ENCODE measurements at places on chromosomes 16 and 17.
A peak's percentile ranks its signal among the peaks of the same experiment; 100 is the strongest.

DNA sequence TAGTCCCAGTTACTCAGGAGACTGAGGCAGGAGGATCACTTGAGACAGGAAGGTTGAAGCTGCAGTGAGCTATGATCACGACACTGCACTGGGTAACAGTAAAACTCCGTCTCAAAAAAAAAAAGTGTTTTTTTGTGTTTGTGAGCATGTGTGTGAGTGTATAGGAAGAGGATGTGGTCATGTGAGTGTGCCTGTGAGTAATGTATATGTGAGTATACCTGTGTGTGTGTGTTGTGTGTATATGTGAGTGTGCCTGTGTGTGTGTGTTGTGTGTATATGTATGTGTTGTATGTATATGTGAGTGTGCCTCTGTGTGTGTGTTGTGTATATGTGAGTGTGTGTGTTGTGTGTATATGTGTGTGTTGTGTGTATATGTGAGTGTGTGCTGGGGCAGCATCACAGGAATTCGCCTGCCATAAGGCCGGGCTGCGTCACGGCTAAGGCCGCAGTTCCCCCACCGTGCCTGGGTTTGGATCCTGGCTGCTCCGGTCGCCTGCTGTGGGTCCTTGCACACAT is 21.4 kb upstream of the NPTX1 start:
- no peak for DNase-seq

GRCh38 chr17:77694391-77695363 is 263.8 kb upstream of the TNRC6C start:
- DNase-seq = no peak

DNA sequence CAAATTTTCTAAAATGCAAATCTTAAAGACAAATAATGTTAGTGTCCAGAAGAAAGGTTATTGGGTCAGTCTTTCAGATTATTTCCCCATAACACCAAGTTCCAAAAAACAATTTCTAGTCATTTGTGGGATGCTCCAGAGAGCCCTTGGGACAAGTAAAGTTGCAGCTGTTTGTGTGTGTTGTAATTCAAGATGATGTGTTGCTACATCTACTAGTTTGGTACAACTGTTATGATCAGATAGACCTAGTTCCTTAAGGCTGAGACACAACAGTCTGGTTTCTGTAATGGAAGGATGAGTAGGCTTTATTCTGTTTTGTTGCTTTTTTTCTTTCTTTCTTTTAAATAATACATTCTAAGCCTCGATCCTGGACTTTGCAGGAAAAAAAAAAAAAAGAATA is 41.9 kb downstream of the PIGL start:
- no peak for DNase-seq

DNA sequence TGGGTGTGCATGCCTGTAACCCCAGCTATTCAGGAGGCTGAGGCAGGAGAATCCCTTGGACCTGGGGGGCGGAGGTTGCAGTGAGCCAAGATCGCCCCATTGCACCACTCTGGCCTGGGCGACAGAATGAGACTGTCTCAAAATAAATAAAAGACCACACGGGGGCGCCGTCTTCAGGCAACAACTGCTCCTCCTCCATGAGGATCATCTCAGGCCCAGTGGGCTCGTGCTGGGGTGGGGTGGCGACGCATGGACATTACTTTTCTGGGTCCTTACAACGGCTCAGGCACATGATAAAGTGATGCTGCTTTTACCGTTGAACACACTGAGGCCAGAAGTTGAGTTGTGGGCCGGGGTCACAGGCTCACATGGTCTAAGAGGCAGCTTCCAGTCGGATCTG is 56.2 kb downstream of the PRMT7 start:
- peak; percentile 24 for DNase-seq

GRCh38 chr17:71055128-71055527 is 885.8 kb downstream of the KCNJ2 start:
- DNase-seq = no peak

- DNase-seq = no peak
These were observed 6.2 kb upstream of the DUSP14 start for GRCh38 chr17:37483311-37484039.

DNA sequence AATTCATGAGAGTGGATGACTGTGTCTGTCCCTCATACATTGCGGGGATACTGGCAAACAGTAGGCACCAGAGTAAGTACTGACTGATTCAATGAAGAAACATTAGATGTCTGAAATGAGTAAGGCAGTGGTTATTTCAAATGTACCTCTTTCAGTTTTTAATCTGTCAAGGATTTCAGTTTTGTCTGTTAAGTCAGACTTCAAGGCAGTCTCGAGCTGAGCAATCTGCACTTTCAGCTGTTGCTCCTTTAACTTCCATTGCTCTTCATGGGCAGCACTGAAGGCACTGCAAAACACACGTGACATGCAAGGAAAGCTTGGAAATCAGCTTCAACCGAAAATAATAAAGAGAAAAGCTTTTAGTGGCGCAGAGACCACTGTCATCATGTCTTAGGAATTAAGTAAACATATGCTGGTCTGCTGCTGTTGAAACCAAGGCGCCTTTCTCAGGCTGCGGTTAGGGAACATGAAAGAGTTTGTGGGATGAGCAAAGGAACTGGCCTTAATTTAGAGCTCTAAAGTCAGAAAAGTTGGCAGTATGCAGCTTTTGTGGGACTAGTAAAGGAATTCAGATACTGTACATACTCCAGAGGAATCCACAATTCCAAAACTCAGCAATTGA is 38.8 kb downstream of the RPGRIP1L start:
- DNase-seq = peak; percentile 20

- peak; percentile 46 for DNase-seq
These were observed 4.0 kb downstream of the CBX2 start for GRCh38 chr17:79781736-79782575.

DNA sequence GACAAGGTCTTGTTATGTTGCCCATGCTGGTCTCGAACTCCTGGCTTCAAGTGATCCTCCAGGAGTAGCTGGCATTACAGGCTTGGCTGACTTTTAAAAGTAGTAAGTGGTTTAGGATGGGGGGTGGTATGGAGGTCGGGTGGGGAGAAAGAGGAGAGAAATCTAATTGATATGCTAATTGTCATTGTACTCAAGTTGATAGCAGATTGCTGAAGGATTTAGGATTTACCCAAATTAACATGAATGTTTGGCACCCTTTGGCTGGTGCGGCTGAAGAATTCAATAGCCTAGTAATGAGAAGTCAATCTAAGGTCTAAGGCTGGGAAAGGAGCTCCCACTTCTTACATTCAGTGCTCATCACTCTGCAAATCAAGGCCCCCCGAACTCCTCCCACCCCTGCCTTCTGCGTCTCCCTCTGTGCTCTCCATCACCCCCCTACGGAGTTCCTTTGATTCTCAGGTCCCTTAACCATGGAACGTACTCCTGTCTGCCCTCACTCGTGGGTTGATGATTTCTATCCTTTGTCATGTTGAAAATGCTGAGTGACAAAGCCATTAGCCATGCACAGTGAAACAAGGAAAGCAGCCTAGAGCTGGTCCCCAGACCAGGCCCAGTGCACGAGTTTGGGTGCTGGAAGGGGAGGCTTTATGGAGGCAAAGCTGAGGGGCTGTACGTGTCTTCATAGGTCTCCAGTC is 17.3 kb downstream of the CDH13 start:
- no peak for DNase-seq

- no peak for DNase-seq
These were observed 14.2 kb downstream of the SLC47A2 start for GRCh38 chr17:19702217-19702641.

DNA sequence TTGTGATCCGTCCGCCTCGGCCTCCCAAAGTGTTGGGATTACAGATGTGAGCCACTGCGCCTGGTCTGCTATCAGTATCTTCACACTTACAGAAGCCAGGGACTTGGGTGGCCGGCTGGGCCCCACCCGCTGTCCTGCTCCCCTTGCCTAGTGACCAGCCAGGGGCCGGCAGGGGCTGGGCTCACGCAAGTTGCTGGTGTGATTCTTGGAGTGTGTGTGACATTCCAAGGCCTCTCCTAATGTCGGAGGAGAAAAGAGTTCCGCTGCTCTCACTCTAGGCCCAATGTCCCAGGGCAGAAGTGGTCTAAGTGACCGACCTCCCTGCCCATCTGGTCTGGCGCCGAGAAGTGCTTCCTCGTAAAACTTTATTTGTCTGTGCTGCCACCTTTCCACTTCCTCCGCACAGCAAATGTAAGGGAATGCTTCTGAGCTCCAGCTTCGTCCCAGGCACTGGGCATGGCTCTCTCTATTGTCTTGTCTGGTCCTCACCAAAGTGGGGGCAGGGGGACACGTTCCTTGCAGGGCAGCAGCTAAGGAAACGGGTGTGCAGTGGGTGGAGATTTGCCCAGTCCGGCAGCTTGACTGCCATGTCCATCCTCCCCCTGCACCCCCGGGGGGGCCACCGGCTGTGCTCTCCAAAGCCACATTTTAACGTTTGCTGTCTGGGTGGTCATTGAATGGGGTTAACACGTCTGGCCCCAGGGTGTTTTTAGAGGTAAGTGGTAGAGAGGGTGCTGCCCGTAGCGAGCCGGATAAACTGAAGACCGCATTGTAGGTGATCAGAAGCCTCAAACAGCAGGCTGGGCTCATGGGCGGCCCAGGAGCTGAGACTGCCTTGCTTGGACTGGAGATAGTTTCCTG is 7.8 kb upstream of the GSE1 start:
- DNase-seq = no peak

DNA sequence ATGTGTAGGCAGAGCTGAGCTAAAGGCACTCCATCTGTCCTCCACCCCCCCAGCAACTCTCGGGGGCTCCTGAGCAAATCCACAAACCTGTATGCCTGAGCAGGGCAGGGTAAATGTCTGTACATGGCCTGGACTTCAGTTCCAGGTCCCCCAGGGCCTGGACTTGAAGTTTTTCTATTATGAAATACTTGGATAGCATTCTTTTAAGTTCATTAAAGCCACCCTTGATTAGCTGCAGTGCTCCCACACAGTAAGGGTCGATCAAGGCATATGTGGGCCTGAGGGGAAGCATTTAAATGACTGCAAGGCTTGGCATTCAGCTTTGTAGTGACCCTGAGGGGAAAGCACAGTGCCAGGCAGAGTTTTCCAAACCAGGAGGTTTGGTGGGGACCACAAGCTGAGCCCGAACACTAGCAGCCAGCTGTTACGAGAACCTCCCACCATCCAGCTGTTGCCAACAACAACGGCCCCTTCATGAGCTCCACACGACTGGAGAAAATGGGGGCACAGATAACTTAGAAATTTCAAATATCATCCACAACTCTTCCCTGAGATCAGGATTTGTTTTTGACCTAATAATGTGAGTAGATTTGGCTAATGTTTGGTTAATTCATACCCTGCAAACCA is 6.7 kb downstream of the FAM117A start:
- no peak for DNase-seq

DNA sequence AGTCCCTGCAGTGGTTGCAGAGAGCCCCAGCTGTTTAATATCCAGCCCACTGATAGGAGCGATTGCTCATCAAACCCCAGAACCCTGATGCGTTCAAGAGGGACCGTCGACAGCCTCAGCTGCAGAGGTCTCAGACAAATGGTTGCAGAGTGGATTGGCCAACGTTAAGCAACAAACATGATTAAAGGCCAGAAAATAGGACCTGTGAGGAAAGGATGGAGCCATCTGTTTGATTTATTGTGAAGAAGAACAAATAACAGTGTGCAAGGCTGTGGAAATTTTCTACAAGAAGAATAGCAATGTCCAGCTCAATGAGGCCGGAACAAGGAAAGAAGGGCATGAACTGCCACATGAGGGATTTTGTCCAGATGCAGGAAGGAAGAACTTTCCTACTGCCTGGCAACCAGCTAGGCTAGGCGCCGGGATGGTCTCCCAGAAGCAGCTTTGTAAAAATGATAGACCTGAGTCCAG is 138.4 kb upstream of the DNAH9 start:
- DNase-seq = no peak

GRCh38 chr16:8892101-8892575 is 10.0 kb downstream of the LITAFD start:
- DNase-seq = no peak

- DNase-seq = no peak
These were observed 18.8 kb downstream of the IL34 start for GRCh38 chr16:70665113-70665694.

- DNase-seq = no peak
These were observed 80.4 kb downstream of the PGS1 start for GRCh38 chr17:78458736-78459335.

DNA sequence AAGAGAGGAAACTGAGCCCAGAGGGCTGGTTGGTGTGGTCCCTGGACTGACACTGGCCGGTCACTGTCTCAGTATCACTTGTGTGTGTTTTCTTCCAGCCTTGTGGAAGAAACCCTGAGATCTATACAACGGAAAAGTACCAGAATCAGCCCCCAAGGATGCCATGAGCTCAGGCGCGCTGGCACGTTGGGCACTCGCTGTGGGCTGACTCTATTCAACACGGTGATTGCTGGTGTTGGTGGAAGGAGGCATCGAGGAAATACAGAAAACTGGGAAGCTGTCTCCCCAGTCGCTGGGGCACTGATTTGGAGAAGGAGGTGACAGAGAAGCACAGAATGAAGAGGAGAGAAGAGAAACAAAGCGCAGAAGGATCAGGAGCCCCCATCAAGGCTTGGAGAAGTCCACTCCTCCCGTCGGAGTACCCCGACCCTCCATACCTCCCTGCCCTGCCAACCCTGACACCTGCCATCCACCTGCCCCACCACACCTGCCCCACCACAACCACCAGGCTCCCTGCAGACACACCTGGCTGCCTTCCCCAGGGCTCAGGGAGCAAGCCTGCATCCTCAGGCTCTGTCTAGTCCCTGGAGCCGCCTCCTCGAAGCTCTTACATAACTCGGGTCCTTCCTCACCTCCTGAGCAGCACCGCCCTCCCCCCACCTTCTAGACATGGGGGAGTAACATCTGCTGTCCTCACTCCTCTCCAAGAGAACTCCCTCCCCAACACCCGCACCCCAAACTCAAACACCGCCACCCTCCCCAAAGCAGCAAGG is 66.5 kb downstream of the RBFOX3 start:
- no peak for DNase-seq

DNA sequence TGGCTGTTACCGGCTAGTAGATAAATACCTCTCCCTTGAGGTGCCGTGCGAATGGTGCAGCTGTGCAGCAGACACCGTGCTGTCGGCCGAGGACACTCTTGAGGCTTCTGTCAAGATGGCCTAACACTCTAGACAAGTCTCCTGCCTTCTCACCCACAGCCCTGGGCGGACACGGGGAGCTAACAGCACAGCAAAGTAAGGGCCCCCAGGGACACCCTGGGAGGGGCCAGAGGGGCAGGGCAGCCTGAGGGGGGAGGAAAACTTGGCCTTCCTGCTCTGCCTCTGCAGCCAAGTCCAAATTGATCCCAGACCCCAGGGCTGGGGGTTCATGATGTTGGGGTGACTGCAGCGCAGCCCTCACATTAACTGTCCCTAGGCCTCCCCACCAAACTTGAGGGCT is 210.2 kb downstream of the RPTOR start:
- no peak for DNase-seq

All from pancreas (tissue), 10 donors.